ENCODE measurements at places on chromosomes 4 and X. TPM values are rescaled to one million over a fixed set of nuclear protein-coding genes. Genes with fewer than 3 reads are reported as not detected.

Gene SPANXA1
- not detected for total RNA-seq

Gene SATL1
- total RNA-seq, result 0.48 TPM

Gene PHOX2B
- total RNA-seq, result not detected

Gene USP51
- 7.0 TPM for total RNA-seq

Gene VCX
- total RNA-seq, result not detected

Gene ANTXR2
- 142 TPM for total RNA-seq

Gene RTL9
- total RNA-seq, result not detected

Gene SLC2A9
- 9.3 TPM for total RNA-seq

Gene NBDY
- total RNA-seq, result 40.4 TPM

Gene PRPS2
- 20.3 TPM for total RNA-seq

Gene PCDH10
- 3.1 TPM for total RNA-seq

Gene TAF7L
- total RNA-seq, result not detected

Gene MAGEC3
- 0.70 TPM for total RNA-seq

Gene GALNT7
- total RNA-seq, result 10.3 TPM

Gene TCEANC
- total RNA-seq, result 9.2 TPM

Gene RAI2
- 80.1 TPM for total RNA-seq

Gene STATH
- not detected for total RNA-seq

Gene P2RY10
- total RNA-seq, result not detected

Gene ZNF595
- total RNA-seq, result 33.8 TPM

Gene CAPN6
- 0.26 TPM for total RNA-seq

Gene OPRPN
- not detected for total RNA-seq

Gene ATG4A
- 4.9 TPM for total RNA-seq

Gene MAGEE1
- 4.4 TPM for total RNA-seq

Gene HSD17B11
- total RNA-seq, result 62.0 TPM

Gene GPR101
- not detected for total RNA-seq

Gene NLRP2B
- total RNA-seq, result not detected

Gene SASH3
- 4.1 TPM for total RNA-seq

Gene RAB41
- not detected for total RNA-seq

Gene PRSS12
- total RNA-seq, result 14.1 TPM

Gene GAGE12C
- not detected for total RNA-seq

Gene RIPPLY1
- not detected for total RNA-seq

Gene CT45A9
- not detected for total RNA-seq

Gene MND1
- total RNA-seq, result 1.0 TPM

Gene MAGEA6
- total RNA-seq, result not detected

Gene CPXCR1
- total RNA-seq, result not detected

Gene BST1
- not detected for total RNA-seq

Gene HPRT1
- total RNA-seq, result 20.4 TPM

Gene CTAG1A
- total RNA-seq, result not detected

Gene LRP2BP
- 1.2 TPM for total RNA-seq

Gene MTMR8
- 5.3 TPM for total RNA-seq

Gene TMEM150C
- total RNA-seq, result 15.0 TPM

Gene RBM46
- total RNA-seq, result 1.1 TPM

Gene HTRA3
- total RNA-seq, result 28.5 TPM

Gene GLUD2
- 0.29 TPM for total RNA-seq

Gene TMEM35A
- total RNA-seq, result 4.0 TPM

Gene MAOB
- total RNA-seq, result 53.8 TPM

Gene DSPP
- not detected for total RNA-seq

Gene PRICKLE3
- total RNA-seq, result 17.6 TPM

Gene PAK3
- 24.8 TPM for total RNA-seq

Gene COX7B2
- total RNA-seq, result not detected

Gene TKTL2
- not detected for total RNA-seq

Gene PGAM4
- total RNA-seq, result not detected

Gene MFAP3L
- 6.6 TPM for total RNA-seq

Gene YIPF7
- not detected for total RNA-seq

Gene GLRA2
- total RNA-seq, result not detected

Gene DCAF12L2
- 2.0 TPM for total RNA-seq

Measured in uterus (tissue), 4 donors.